ENCODE measurements at places on chromosomes 12 and 14.

DNA sequence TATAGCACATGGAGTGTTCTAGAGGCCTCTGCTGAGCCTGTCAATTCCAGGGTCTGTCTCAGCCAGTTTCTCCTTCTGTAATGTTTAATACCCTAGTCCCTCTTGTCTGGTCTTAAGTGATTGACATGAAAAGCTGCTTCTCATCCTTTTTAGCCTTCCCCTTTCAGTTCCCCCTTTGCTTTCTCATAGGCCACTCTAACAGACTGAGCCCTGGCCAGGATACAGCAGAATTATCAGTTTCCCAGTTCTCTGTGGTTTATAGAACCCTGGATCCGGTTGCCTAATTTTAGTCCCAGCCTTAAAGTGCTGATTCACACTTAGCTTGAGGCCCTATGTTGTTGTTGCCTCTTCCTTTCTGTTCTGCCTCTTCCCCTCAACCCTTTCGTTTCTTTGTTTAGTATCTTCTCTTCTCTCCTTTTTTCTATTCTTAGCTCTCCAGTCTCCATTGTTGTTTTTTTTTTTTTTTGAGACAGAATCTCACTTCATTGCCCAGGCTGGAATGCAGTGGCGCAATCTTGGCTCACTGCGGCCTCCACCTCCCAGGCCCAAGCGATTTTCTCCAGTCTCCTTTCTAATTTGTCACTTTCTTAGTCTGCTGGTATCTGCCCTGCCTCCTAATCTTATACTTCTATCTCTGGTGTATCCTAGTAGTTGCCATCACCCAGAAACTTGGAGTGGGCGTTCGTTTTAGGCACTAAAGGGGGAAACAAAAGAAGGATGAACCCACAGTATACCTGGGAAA is 2.9 kb upstream of the BIN2 start:
- no peak for DNase-seq

- DNase-seq, result no peak
Measured at GRCh38 chr14:49417790-49418189, 168.4 kb downstream of the RPS29 start.

GRCh38 chr12:90972226-90972625 is 17.2 kb upstream of the CCER1 start:
- no peak for DNase-seq

DNA sequence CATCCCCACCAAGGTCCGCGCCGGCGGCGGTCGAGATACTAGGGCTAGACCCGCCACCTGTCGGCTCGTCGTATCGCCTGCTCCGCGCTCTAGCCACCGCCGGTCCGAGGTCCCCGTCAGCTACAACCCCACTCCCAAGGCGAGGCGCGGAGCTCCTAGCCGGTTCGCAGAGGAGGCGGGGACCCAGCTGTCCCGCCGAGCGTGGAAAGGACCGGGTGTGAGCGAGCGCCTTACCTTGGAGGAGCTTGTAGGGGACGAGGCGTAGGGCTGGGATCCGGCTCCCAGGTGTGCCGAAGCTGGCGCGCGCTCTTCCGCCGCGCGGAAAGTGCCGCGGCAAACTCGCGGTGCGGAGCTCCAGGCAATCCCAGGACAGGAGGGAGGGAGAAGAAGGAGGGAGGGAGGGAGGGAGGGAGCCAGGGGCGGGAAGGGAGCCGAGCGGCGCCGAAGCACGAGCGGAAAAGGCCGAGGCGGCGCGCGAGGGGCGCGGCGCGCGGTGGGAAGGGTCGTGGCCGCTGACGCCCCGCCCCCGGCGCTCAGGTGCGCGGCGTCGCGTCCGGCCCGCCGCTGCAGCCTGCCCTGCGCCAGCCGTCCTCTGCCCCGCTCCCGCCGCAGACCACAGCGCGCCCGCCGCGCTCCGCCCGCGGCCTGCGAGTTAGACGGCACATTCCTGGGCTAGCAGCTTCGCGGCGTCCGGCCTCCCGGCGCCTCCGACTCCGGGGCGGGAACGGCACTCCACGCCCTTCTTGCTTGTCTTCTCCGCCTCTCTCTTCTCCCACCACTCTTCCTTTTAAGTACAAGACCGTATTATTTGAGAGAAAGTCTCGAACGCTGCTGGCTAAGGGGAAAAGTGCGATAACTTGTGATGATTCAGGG is at the start of gene PAWR:
Gene PAWR (minus strand): TSS at position 327 of the 873 bp plus-strand sequence. CDS start 720 bp downstream, outside the sequence.
- DNase-seq, result peak; percentile 27

DNA sequence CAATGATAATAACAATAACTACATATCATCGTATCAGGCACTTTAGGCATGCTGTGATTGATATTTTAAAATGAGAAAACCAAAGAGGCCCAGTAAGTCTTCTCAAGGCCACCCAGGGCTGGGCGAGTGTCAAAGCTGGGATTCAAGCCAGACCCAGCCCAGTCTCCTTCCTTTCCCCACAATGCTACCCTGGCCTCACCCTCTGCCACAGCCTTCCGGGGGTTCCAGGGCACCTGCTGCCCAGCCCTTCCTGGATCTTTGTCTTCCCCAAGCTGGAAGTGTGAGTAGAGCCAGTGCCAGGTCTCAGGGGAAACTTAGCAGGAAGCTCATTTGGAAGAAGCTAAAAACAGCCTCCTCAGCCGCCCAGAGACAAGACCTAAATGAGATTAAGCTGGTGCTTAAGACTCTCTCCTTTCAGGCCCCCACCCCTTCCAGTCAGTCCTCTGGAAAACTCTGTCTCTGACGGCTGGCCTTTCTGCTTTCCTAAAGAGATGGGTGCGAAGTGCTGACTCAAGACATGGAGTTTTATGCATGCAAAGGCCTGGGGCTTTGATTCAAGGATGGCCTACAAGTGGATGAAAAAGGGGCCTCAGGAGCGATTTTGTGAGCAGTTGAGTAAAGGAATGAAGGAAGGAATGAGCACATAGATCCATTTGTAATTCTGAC is 184.2 kb downstream of the KCNA5 start:
- no peak for DNase-seq

DNA sequence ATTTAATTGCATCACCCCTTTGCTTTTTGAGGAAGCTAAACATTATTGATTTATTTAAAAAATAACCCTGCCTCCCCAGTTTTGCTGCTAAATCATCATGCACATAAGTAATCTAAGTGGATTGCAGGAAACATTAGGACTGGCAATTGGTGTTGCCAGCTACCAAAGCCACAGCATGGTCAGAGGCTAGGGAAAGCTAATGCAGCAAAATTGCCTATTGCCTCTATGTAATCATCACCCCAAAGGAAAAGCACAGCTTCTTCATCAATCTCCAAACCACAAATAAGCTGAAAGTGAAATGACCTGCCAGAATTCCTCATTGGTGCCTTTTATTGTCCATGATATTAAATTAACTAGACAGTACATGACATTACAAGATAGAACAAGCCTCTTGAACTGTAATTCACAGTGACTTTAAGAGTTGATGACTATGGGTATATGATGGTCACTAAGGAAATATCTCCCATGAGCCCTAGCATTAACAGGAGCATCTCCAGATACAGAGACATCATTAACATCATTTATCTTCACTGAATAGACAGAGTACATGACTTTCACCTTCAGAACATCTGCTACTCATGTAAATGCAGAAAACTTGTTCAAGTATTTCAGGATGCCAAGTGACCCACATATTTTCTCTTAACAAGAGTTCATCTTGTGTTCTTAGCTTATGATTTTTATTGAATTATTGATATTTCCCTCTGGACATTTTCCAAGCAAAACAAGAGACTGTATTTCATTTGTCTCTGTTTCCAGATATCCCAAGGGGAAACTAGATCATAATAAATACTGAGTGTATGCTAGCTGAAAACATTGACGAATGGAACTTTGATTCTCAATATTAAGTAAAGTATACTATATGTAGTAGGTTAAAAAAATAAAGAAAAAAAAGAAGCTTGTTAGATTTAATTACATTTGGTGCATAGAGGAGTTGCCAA is 29.4 kb downstream of the PTPRR start:
- DNase-seq, result no peak

DNA sequence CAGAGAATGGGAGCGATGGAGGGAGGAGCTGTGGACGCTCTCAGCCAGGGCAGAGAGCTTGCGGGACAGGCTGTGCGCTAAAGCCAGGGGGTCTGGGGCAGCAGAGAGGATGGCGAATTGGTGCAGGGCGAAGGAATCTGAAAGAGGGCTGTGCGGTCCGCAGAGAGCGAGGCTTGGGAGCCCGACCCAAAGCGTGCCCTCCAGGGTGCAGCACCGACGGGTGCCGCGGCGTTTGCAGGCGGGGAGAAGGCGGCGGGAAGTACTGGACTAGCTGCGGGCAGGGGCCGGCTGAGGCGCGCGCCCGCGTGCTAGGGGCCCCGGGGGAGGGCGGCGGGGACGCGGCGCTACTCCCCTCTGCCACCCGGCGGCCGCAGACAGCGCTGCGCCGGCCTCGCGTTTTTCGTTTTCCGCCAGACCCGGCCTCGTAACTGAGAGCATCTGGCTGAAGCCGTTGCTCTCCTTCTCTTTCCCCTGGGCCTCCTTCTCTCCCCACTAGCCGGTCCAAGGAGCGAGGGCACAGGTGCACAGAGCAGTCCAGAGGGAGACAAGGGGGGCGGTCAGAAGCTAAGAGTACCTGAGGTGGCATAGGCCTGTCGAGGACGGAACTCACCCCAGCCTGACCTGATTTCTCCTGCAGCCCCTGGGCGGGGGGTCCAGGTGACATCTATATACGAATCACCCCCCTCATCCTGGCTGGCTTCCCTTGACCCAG is 24.9 kb downstream of the SLC6A12 start:
- DNase-seq, result peak; percentile 53

GRCh38 chr12:55935738-55936151 is 4.8 kb downstream of the DGKA start:
- no peak for DNase-seq

GRCh38 chr14:51121096-51121495 is 26.2 kb upstream of the TRIM9 start:
- DNase-seq, result no peak

GRCh38 chr12:86827409-86827808 is 571.2 kb upstream of the MGAT4C start:
- no peak for DNase-seq

DNA sequence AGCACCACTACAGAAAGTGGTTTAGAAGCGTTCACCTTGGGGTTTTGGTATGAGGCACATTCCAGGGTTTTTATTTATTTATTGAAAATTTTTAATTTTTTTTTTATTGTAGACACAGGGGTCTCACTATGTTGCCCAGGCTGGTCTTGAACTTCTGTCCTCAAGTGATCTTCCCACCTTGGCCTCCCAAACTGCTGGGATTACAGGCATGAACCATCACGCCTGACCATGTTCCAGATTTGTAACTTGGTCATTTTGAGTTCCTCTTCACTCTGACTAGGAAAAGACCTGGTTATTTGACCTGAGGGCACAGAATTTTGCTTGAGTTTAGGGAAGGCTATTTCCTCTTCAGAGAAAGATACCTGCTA is 3.1 kb downstream of the MLEC start:
- DNase-seq, result no peak

- DNase-seq, result no peak
Measured at GRCh38 chr12:48009471-48009870, 5.2 kb upstream of the COL2A1 start.

GRCh38 chr12:12736759-12737676 is 19.9 kb downstream of the CDKN1B start:
- DNase-seq, result peak; percentile 15

GRCh38 chr12:109255377-109255776 is 53.7 kb downstream of the FOXN4 start:
- DNase-seq, result no peak

DNA sequence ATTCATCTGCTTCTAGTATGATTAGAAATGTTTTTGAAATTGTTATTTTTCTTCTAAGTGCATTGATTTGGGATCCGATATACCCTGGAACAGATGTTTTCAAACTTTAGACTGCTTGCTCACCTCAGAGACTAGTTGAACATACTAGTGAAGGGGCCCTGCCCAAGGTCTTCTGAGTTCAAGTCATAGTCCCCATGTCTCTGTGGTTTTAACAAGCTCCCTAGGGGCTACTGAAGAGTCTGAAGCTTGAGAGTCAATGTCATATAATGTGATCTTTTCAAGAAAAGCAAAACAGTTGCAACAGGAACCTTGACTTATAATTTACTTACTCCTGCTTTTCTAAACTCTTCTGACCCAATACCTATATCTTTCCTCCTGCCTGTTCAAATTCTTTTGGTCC is 7.5 kb upstream of the UBE2N start:
- no peak for DNase-seq

- DNase-seq, result no peak
Measured at GRCh38 chr12:3087758-3088650, 10.8 kb downstream of the TSPAN9 start.

- DNase-seq, result no peak
Measured at GRCh38 chr12:103677905-103678304, 90.8 kb downstream of the STAB2 start.

DNA sequence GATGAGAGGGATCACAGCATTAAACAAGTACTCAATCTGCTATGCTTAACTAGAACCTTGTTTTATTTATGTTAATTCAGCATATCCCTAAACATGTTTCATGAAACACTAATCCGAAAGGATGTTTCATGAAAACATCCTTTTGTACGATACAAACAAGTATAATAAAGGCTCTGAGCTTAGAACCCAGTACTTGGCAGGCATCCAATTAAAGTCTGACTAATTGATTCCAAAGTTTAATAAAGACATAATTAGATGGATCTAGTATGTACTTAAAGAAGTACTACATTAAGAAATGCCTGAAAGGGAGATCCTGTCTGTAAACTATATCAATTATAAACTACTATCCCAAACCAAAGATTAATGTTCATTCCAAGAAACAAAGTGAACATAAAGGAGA is 51.8 kb downstream of the SCAF11 start:
- no peak for DNase-seq

DNA sequence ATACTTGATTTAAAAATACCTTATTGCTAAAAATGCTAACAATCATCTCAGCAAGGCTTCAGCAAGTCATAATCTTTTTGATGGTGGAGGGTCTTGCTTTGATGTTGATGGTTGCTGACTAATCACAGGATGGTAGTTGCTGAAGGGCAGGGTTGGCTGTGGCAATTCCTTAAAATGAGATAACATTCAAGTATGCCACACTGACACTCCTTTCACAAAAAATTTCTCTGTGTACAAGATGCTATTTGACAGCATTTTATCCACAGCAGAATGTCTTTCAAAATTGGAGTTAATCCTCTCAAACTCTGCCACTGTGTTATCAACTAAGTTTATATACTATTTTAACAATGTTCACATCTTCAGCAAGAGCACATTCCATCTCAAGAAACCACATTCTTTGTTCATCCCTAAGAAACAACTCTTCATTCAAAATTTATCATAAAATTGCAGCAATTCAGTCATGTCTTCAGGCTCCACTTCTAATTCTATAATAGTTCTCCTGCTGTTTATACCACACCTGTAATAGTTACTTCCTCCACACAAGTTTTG is 16.1 kb downstream of the SCAF11 start:
- no peak for DNase-seq

- no peak for DNase-seq
Measured at GRCh38 chr14:50961605-50962221, 17.4 kb upstream of the PYGL start.

GRCh38 chr12:126558219-126558618 is 1493.0 kb downstream of the AACS start:
- no peak for DNase-seq

GRCh38 chr12:50047693-50048250 is 9.6 kb upstream of the ASIC1 start:
- no peak for DNase-seq

GRCh38 chr14:58817846-58818245 is 180.1 kb downstream of the DACT1 start:
- DNase-seq, result no peak

GRCh38 chr12:109134186-109134917 is 18.0 kb downstream of the ACACB start:
- DNase-seq, result no peak

Measured in C1 segment of cervical spinal cord (tissue), 14 donors.